ENCODE measurements at places on chromosomes 3 and 15. TPM values are rescaled to one million over a fixed set of nuclear protein-coding genes. Genes with fewer than 3 reads are reported as not detected.

GRCh38 chr15:28998511-28998910, 112.7 kb downstream of the APBA2 start:
- DNase-seq, result no peak

DNA sequence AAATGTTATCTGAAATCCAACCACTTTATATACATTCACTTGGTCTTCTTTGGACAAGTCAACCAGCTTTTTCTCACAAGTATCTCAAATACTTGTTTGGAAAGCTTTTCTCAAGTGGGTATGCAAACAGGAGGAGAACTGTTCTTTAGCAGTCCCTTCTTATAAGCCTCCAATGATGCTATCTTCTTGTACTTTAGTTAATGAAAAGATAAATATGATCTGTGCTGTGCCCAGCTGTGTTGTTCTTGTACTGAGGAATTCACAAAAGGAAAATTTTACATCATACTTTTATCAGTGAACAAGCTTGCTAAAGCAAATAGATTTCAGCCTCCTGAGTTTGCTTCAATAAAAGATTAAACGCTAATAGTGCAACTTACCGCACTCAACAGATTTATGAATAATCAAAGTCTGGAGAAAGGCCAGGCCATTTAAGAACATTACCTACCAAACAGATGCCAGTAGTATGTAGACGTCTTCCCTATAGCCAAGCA, 395.2 kb downstream of the MECOM start:
- no peak for DNase-seq

DNA sequence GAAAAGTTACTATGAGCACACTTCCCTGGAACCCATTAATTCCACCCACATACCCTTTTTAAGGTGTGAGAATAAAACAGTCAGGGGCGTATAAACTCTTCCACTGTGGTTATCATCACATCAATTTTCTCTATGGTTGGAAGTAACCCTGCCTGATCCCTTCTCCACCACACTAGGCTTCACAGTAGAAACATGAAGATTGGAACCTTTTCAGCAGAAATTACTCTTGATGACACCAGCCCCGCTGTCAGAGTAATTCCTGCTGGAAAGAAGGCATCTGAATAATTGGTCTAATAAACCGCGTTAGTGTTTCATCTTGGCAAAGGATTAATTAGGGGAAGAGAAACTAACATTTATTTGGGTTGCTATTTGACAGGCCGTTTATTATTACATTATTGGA, 278.4 kb downstream of the MFSD1 start:
- DNase-seq, result no peak

ANKRD63 gene
- polyA plus RNA-seq, result 0.68 TPM

GRCh38 chr3:52238193-52238760, 681 bp downstream of the TWF2 start:
- DNase-seq, result no peak

DNA sequence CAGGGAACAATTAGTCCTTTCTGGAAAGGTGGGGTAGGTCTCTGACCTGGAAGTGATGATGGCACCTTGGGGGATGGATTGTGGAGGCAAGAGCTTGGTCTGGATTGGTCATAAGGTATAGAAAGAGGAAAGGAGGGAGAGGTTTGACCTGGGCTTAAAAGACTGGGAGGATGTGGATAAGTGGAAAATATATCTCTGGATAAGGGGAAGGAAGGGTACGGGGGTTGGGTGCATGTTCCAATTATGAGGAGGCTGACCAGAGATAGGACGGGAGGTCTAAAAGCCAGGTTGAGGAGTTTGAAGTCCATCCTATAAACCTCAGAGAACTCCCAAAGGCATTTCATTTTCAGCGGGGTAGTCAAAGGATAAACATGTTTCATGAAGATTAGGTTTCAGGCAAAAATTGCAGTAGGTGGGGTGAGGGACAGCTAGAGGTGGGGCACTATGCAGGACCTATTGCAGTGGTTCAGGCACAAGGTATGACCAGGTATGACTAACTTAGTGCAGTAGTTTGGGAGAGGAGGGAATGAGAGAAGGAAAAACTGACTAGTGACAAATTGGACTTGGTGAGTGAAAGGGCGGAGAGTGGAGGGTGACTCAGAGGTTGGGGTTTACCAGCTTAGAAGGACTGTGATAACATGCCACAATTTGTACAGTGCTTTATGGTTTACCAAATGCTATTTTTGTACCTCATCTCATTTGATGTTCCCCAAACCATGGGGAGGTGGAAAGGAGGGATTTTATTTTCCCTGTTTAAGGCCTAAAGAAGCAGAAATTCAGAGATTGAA, 10.7 kb downstream of the PDE8A start:
- DNase-seq, result no peak

- no peak for DNase-seq
These were observed 7.5 kb upstream of the STRA6 start for GRCh38 chr15:74209997-74210671.

DNA sequence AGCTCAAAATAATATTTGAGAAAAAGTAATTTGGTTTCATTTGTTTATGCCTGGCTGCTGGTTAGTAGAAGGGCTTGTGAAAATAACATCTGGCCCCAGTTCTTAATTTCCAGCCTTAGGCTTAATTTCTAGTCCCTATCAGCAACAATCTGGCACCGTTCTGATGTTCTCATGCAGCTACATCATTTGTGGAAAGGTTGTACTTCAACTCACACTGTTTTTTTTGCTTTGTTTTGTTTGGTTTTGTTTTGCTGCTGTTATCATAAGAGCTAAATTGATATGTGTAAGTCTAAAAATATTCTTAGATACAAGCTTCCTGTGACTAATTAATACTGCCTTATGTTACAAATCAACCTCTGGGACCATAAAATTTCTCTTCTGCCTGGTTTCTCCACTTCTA, 8.9 kb downstream of the CPA3 start:
- DNase-seq, result no peak

DNA sequence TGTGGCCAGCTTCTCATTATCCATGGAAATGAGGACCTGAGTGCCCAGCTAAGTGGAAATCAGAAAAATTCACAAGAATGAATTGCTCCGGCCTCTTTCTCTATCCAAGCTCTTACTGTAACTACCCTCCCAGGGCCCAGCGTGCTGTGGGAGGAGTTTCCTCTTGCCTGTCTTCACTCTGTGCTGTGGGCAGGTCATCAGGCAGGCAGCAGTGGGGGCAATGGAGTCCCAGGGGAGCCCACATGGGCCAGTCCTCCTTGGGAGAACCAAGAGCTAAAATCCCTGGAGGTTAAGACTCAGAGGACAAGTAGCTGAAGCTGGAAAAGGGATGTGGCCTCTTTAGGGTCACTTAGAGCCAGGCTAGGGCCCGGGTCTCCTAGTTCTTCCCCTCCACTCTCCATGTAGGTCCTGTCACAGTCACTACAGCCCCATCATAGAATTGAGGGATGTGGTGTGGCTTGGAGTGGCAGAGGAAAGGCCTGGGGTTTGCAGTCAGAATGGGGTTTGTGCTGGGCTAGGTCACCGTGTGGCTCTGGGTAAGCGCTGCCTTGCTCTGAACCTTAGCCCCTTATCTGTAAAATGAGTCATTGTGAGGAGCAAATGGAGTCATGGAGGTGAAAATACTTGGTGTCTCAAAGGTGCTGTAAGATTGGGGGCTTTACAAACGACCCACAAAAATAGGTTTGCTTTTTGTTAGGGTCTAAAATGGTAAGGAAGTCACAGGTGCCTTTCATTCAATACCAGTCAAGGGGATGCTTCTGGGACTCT, 3.7 kb downstream of the GASK1A start:
- peak; percentile 49 for DNase-seq

DNA sequence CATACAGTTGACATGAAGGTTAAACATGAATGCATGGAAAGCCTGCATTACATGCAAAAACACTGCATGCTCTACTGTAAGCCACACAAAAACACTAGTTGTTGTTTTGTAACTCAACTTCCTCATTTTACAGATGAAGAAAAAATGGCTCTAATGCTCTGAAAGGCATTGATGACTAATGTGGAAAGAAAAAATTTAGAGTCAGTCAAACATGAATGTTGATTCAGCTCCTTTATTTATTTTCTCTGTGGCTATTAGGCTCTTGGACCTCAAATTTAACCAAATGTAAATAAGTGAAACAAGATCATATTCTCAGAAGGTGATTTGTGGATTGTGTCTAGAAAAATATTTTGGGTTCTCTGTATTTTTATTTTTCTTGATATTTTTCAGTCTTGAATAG, 336.7 kb upstream of the ZNF717 start:
- DNase-seq, result no peak

All from right cardiac atrium (tissue), 5 donors.